ENCODE measurements at places on chromosomes 4 and X.
A peak's percentile ranks its signal among the peaks of the same experiment; 100 is the strongest.

DNA sequence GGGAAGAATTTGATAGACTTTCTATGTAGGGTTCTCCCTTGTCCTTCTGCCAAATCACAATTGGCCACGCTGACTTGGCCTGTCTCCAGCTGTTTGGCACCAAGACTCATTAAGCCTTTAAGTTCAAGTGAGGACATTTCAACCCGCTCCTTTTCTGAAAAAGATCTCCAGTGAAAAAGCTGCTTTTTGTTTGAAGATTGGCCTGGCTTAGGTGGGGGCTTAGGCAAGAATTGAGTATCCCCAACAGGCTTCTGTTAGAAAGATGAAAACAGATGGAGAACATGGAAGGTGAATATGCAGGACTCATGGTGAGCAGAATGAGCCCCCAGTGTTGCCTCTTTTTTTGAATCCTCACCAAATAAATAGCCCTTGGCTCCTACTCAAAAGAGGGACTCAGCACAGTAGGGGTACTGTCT lies 28.5 kb upstream of the LIMCH1 start:
- DNase-seq = peak; percentile 27

GRCh38 chrX:45842207-45842925 lies 641.7 kb upstream of the DIPK2B start:
- no peak for DNase-seq

- DNase-seq = no peak
Observed at GRCh38 chr4:71689822-71690221, 94.1 kb downstream of the GC start.

GRCh38 chr4:98779088-98779487 lies 120.7 kb upstream of the TSPAN5 start:
- no peak for DNase-seq

DNA sequence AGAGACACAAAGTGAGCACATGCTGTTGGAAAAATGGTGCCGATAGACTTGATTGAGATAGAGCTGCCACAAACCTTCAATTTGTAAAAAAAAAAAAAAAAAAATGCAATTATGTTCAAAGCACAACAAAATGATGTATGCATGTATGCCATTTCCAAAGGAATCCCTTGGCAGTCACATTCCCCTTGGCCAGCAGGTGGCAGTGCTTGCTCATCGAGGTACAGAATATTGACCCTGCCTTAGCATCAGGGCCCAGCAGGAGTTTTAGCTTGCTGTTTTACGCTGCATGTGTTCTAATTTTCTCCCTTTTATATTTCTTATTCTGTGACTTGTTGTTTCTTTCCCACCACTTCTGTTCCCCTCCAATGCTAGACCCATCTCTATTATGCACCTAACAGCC lies 34.5 kb upstream of the CYBB start:
- peak; percentile 17 for DNase-seq

- no peak for DNase-seq
Observed at GRCh38 chrX:100812216-100813158, 7.7 kb upstream of the CSTF2 start.

- no peak for DNase-seq
Observed at GRCh38 chr4:84597450-84597849, 14.5 kb downstream of the CDS1 start.

DNA sequence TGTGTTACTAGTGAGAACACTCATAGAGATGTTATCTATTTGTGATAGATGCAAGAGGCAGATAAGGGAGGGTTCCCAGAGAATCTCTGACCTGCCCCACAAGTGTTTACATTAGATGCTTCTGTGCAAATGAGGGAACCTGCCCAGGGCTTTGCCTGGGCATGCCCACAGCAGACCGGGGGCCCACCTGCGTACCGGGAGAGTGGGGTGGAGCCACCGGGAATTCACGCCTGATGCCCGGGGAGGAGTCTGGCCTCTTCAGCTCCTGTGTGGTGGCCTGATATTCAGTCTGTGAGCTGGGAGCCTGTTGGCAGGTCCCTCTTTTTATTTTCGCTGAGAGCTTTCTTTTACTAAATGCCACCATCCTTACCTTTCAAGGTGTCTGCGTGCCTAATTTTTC lies 155.7 kb downstream of the SNCA start:
- DNase-seq = no peak

DNA sequence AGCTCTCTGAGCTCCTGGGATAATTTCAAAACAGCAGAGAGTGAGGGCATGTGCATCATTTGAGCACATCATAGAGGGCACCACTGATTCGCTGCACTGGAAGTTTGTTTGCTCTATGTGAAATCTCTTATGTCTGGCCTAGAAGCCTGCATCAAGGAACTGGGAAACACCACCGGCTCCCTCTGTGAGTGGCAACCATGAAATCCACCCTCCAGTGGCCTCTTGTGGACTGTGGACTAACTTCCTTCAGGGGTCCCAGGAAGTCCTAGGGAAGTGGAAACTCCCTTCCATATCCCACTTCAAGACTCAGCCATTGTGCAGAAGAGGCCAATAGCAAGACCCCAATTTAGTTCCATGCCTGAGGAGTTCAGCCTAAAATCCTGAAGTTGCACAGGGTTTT lies 48.0 kb upstream of the IGFBP7 start:
- no peak for DNase-seq

DNA sequence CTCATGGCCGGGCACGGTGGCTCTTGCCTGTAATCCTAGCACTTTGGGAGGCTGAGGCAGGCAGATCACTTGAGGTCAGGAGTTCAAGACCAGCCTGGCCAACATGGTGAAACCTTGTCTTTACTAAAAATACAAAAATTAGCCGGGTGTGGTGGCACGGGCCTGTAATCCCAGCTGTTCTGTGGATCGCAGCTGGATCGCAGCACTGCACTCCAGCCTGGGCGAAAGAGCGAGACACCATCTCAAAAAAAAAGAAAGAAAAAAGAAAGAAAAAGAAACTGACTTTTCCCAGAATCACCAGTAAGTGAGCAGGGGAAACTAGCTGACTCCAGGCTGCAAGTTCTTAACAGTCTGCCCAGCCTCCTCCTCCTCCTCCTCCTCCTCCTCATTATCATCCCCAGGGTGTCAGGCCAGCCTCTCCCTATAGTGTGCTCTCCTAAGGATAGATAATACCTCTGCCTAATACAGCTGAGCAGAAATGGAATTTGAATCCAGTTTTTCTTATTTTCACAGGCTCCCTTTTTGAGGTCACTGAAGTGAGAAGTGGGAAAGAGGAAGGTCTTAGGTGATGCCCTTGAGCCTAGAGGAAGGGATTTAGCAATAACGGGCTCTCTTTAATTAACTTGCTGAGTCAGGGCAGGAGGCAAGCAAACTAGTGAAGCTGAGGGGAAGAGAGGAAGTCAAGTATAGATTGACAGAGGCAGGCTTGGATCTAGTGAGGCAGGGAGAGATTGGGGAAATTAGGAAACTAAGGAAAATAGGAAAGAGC lies 11.8 kb upstream of the ELF2 start:
- DNase-seq = no peak

- DNase-seq = no peak
Observed at GRCh38 chrX:28639451-28639850, 52.2 kb downstream of the IL1RAPL1 start.

DNA sequence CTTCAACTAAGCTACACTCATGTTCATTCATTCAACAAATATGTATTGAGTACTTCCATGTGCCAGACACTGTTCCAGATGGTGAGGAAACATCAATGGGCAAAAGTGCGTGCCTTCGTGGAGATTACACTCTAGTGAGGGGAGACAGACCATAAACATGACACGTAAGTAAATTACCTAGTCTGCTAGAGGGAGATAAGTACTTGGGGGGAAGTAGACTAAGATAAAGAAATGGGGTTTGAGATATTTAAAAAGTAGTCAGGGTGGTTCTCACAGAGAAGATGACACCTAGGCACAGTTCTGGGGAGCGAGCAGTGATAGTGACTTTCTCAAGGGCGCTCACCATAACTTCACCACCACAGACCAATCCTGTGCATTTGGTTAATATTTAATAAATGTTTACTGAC lies 11.7 kb downstream of the JCHAIN start:
- no peak for DNase-seq

DNA sequence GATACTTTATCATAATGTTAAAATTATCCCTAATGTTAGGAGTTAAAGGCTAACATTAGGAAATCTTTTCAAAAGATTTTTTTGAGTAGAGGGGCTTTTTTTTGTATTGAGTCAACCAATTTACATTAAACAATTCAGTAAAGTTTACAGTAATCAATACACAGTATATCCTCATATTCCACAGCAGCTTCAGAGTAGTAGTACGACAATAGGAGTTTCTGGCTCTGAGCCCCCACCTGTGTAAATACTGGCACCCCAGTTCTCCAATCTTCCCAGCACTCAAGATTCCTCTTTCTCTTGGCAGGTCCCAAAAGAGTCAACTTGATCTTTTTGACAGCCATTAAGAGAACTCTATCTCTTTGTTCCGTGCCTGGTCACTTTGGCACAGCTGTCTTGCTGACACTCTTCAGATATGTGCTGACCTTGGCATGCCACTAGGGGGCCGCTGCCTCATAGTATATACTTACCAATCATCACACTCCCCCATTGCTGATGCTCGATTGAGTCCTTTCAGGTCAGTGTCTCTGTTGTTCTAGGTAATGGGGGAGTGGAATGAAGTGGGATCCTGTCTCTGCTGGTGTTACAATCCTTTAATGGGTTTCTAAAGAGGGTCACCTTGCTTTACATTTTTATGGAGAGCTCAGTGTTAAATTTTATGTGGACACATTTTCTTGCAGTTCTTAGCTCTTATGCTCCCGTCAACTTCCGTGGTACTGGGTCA lies 19.5 kb upstream of the CCNI start:
- DNase-seq = peak; percentile 10

DNA sequence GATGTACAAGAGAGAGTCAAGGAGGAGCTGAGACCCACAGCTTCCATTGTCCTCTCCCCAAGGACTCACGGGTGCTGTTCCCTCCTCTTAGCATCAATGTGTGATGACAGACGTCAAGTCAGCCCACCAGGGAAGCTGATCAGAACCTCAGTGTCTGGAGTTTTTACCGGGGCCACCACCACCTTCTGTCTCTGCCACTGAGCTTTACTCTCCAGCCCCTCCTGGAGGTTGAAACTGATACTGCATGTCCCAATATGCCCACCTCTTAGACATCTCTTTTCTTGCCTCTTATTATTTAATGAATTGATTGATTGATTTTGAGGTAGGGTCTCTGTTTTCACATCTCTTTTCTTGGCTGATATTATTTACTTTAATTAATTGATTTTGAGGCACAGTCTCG lies 10.3 kb upstream of the AKAP17A start:
- DNase-seq = peak; percentile 4

DNA sequence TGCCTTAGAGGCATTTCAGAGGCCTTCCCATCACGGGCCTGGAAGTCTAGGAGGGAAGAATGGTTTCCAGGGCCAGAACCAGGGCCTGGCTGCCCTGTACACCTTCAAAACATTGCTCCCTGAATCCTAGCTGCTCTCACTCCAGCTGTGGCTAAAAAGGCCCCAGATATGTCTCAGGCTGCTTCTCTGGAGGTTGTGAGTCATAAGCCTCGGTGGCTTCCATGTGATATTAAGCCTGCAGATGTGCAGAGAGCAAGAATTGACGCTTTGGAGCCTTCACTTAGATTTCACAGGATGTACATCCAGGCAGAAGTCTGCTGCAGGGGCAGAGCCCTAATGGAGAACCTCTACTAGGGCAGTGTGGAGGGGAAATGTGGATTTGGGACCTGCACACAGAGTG lies 502.5 kb downstream of the GRXCR1 start:
- no peak for DNase-seq

DNA sequence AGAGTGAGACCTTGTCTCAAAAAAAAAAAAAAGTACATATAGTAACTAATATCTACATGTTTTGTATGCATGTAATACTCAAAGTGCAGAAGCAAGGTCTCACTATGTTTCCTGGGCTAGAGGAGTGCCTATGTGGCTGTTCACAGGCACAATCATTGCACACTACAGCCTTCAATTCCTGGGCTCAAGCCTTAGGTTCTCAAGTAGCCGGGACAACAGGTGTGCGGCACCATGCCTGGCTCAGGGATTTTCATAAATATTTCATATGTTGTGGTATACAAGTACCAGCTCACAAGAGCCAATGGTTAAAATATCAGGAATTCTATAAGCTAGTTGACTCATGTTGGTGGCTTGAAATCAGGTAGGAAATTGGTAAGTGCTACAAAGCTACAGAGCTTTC lies 94.8 kb downstream of the LARP7 start:
- no peak for DNase-seq

- DNase-seq = no peak
Observed at GRCh38 chrX:16089086-16089485, 34.3 kb upstream of the GRPR start.

- no peak for DNase-seq
Observed at GRCh38 chr4:155367608-155368007, 9.2 kb downstream of the MAP9 start.

DNA sequence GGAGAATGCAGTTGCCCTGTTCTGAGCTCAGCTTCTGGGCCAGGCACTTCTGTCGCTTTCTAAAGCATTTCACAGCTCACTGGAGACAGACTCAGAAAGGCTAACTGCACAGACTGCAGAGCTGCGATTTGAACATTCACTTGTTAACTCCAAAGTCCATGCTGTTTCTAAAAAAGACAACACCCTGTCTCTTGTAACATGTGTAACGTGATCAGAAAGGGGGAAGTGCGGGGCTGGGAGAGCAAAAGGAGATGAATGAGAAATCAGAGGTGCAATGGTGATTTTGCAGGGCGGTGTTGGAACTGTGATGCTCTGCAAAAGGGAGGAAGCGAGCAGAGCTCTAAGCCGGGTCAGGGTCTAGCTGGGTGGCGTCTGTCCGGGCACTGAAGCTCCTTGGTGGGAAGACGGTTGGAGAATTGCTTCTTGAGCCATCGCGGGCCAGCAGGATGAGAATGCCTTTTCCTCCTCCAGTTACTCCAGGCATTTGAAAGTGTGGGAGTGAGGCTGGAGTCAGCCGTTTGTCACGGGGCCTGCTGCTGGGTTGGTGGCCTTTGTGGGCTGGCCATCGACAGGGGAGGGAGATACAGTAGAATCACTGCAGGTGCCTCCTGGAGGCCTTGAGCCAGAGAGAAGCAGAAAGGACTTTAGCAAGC lies 20.3 kb downstream of the TBC1D14 start:
- DNase-seq = no peak

- no peak for DNase-seq
Observed at GRCh38 chr4:15891312-15891711, 47.2 kb downstream of the FGFBP1 start.

DNA sequence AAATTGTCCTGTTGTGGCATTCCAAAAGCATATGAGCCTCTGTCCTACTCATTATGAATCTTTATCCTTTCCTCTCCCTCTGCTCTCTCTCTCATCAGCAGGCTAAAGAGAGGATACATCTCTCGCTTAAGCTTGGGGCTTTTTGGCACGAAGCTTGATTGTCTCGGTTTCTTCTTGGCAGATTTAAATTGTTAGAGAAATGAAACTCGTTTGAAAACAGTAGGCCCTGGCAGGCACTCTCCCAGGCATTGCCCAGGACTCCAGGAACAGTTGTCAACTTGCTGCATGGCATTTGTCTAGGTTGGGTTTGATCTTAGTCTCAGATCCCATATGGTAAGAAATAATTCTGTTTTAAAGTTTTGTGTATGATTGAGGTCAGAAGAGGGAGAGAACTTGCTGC lies 35.5 kb downstream of the NAA11 start:
- DNase-seq = no peak

DNA sequence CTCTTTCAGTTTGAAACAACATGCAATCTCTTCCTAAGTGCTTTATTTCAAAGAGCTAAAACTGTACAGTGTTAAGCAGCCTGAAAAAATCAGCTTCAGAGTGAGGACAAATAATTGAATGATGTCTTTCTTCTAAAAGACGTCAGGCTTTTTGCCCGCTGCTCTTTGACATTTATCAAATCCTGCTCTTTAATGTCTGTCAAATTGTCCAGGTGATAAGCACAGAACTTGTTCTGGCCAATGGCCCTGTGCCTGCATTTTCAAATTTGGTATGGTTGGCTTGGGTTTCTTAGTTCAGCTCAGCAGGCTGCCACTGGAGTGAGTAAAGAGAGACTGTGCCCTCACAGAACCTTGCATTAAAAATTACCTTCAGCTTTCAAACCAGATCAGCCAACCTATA lies 712.9 kb upstream of the LCORL start:
- DNase-seq = peak; percentile 0

All from substantia nigra (tissue), 51 donors.